ENCODE measurements at places on chromosomes 11 and 22. TPM values are rescaled to one million over a fixed set of nuclear protein-coding genes. Genes with fewer than 3 reads are reported as not detected.
A peak's percentile ranks its signal among the peaks of the same experiment; 100 is the strongest.

- H3K36me3 ChIP-seq = no peaks in the 10 kb centered on the region
- no peak overlapping the region for H3K27ac ChIP-seq
- no peaks in the 10 kb centered on the region for H3K4me1 ChIP-seq
- no peaks in the 10 kb centered on the region for H3K27me3 ChIP-seq
- no peak overlapping the region for H3K4me3 ChIP-seq
- no peak for DNase-seq
Observed at GRCh38 chr11:117752721-117753237, 44.2 kb downstream of the DSCAML1 start.

GRCh38 chr11:33861941-33862589 lies 29.8 kb downstream of the LMO2 start:
- H3K27me3 ChIP-seq = no peaks in the 10 kb centered on the region
- no peak for DNase-seq
- no peak overlapping the region for H3K4me3 ChIP-seq
- H3K27ac ChIP-seq = no peak overlapping the region
- peaks cover 14% of the 10 kb centered on the region for H3K36me3 ChIP-seq

- no peak overlapping the region for H3K4me3 ChIP-seq
- no peak for DNase-seq
- no peaks in the 10 kb centered on the region for H3K4me1 ChIP-seq
- H3K36me3 ChIP-seq = no peaks in the 10 kb centered on the region
Observed at GRCh38 chr11:131579932-131580387, 209.5 kb downstream of the NTM start.

DNA sequence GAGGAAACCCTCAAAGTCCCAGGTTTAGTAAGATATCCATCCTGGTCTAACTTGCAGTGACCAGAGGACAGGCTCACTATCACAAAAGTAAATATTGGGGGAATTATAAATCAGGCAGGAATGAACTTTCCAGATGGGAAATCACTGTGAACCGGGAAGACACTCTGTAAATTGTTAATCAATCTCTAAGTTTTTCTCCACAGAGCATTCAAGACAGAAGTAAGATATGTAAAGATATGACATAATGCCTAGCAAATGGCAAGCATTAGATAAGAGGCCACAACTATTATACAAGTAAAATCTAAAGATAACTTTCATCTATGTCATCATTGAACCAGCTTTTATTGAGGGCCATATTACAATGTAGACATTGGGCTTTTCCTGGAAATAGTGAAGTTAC lies 35.3 kb upstream of the LRRC4C start:
- no peaks in the 10 kb centered on the region for H3K27me3 ChIP-seq
- no peak overlapping the region for H3K4me3 ChIP-seq
- no peaks in the 10 kb centered on the region for H3K36me3 ChIP-seq
- no peak overlapping the region for H3K27ac ChIP-seq
- no peak for DNase-seq

DNA sequence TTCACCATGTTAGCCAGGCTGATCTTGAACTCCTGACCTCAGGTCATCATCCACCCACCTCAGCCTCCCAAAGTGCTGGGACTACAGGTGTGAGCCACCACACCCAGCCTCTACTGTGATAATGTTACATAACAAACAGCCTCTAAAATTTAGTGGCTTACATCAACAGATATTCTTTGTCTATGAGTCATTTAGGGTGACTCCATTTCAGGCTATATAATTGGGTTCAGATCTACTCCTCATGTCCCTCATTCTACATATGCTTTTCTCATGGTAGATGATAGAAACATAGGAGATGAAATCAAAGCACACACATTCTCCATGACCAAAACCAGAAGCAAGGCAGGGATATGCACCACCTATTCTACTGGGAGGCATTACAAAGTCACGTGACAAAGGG lies 72.7 kb downstream of the SIK2 start:
- peaks cover 26% of the 10 kb centered on the region for H3K36me3 ChIP-seq
- H3K27me3 ChIP-seq = no peaks in the 10 kb centered on the region
- H3K4me3 ChIP-seq = no peak overlapping the region
- H3K27ac ChIP-seq = no peak overlapping the region

- no peaks in the 10 kb centered on the region for H3K4me1 ChIP-seq
- DNase-seq = peak; percentile 27
- no peak overlapping the region for H3K27ac ChIP-seq
Observed at GRCh38 chr11:69834811-69835800, 15.9 kb upstream of the FGF3 start.

- no peaks in the 10 kb centered on the region for H3K36me3 ChIP-seq
- no peak overlapping the region for H3K27ac ChIP-seq
- DNase-seq = no peak
- H3K27me3 ChIP-seq = peaks cover 26% of the 10 kb centered on the region
Observed at GRCh38 chr11:61684870-61685616, 4.9 kb downstream of the DAGLA start.

GRCh38 chr11:858053-858761 lies 15.6 kb downstream of the TSPAN4 start:
- H3K36me3 ChIP-seq = peaks cover 12% of the 10 kb centered on the region
- no peak for DNase-seq
- H3K27ac ChIP-seq = no peak overlapping the region
- peaks cover 56% of the 10 kb centered on the region for H3K4me1 ChIP-seq

GRCh38 chr22:40008726-40009291 lies 14.1 kb downstream of the FAM83F start:
- peaks cover 67% of the 10 kb centered on the region for H3K4me1 ChIP-seq
- H3K4me3 ChIP-seq = no peak overlapping the region
- no peaks in the 10 kb centered on the region for H3K36me3 ChIP-seq
- DNase-seq = no peak
- peaks cover 16% of the 10 kb centered on the region for H3K27me3 ChIP-seq

DNA sequence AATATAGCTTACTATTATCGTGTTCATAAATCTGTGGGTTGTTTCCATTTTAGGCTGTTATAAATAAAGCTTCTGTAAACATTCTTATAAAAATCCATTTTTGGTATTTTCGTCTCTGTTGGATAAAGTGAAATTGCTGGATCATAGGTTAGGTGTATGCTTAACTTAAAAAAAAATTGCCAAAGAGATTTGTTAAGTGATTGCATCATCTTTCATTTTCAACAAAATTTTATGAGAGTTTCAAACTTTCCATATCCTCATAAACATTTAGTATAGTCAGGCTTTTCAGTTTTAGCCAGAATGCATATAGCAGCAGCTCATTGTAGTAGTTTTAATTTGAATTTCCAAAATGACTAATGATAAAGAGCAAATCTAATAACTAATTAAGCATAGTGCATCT lies 146.7 kb upstream of the CNTN5 start:
- no peaks in the 10 kb centered on the region for H3K36me3 ChIP-seq
- DNase-seq = no peak
- no peaks in the 10 kb centered on the region for H3K27me3 ChIP-seq
- H3K4me1 ChIP-seq = no peaks in the 10 kb centered on the region
- H3K27ac ChIP-seq = no peak overlapping the region
- H3K4me3 ChIP-seq = no peak overlapping the region

- H3K36me3 ChIP-seq = peaks cover 3% of the 10 kb centered on the region
- peak within 1 kb of the TSS; percentile 94 for H3K27ac ChIP-seq
- peak within 1 kb of the TSS; percentile 51 for H3K4me3 ChIP-seq
Observed at GRCh38 chr11:114295676-114296604, at the start of gene NNMT. Gene NNMT (plus strand): TSS chr11:114296399. CDS start chr11:114296557, 158 bp downstream.

- peak overlapping the region; percentile 92 for H3K27ac ChIP-seq
- H3K36me3 ChIP-seq = no peaks in the 10 kb centered on the region
- peak overlapping the region; percentile 96 for H3K4me3 ChIP-seq
- DNase-seq = peak; percentile 86
- peaks cover 35% of the 10 kb centered on the region for H3K4me1 ChIP-seq
Observed at GRCh38 chr11:95231881-95232605, 1.0 kb upstream of the SESN3 start.

DNA sequence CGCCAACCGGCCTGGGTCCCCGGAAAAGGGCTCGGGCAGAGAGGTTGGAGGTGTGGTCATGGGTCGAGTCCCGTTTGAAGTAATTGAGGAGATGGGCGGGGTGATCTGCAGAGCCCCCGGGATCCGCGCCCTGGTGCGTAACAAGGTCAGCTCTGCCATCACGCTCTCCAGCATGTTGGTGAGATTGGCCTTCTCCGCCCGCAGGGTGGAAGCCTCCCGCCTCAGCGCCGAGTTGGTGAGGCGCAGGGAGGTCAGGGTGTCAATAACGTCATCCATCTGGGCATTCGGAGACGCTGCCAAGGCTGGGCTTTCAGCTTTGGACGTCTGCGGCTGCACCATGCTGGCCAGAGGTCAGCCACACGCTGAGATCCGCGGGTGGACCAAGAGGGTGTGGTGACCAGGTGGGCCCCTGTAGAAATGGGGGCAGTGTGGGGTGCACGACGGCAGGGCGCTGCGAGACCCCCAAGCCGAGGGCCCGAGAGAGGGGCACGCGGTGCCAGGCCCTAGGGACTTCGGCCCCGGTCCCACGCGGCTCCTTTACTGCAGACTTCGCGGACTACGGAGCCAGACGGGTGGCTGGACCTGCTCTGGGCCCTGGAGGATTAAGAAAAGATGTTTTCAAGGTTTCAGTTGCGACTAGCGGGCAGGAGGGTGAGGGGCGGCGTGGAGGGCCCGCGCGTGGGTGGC lies 672 bp downstream of the RTL6 start:
- H3K4me1 ChIP-seq = peaks cover 16% of the 10 kb centered on the region
- no peaks in the 10 kb centered on the region for H3K36me3 ChIP-seq
- H3K27me3 ChIP-seq = no peaks in the 10 kb centered on the region
- H3K27ac ChIP-seq = peak overlapping the region; percentile 76
- no peak for DNase-seq

DNA sequence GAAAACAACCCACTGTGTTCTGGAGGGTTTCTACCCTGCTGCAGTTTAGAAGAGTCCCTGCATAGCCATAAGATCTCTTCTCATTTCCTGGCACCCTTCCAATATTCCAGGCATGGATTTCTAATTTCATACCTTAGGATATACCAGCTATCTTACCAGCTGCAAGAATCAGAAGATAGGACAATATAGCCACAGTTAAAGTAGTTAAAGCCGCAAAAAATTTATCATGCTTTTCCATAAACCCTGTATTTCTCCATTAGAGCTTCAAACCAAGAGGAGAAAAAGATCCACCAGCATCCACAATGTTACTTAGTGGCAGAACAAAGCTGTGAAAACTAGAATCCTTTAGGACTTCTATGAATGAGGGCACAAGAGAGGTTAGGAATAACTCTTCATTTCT lies 8.6 kb upstream of the OR56B1 start:
- no peak overlapping the region for H3K27ac ChIP-seq
- no peak overlapping the region for H3K4me3 ChIP-seq
- no peaks in the 10 kb centered on the region for H3K27me3 ChIP-seq
- H3K36me3 ChIP-seq = no peaks in the 10 kb centered on the region
- H3K4me1 ChIP-seq = no peaks in the 10 kb centered on the region
- no peak for DNase-seq

DNA sequence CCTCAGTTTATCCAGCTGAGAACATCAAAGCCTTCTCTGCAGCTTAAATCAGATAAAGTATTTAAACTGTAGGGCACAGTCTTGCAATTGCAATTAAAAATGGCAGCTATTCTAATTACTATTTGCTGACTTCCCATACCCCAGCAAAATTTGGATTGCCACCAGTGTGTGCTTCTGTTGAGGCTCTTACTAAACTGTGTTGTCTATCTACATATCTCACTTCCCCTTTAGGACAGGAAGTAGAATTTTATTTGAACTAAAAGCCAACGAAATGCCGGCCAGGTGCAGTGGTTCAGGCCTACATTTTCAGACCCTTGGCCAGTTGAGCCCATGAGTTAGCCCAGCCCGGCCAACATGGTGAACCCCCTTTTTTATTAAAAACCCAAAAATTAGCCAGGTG lies 7.1 kb downstream of the SAA4 start:
- H3K4me3 ChIP-seq = no peak overlapping the region
- H3K36me3 ChIP-seq = no peaks in the 10 kb centered on the region
- DNase-seq = no peak
- H3K27me3 ChIP-seq = no peaks in the 10 kb centered on the region
- no peak overlapping the region for H3K27ac ChIP-seq
- no peaks in the 10 kb centered on the region for H3K4me1 ChIP-seq

DNA sequence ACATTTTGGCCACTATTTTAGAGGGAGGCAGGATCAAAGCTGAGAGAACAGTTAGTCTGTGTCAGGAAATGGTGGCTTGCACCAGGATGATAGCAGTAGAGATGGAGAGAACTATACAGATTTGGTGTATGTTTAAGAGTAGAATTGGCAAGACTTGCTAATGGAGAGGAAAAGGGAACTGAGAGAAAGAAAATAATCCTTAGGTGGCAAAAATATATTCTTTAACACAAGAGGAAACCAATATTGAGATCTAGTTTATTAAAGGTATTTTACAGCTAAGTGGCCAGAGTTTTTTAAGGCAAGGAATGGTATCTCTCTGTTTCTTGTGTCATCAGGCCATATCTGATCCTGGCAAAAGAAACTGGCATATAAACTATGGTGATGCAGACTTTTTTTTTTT lies 278.8 kb downstream of the TMEM135 start:
- no peak overlapping the region for H3K4me3 ChIP-seq
- H3K4me1 ChIP-seq = no peaks in the 10 kb centered on the region
- H3K36me3 ChIP-seq = no peaks in the 10 kb centered on the region
- no peaks in the 10 kb centered on the region for H3K27me3 ChIP-seq
- no peak for DNase-seq

DNA sequence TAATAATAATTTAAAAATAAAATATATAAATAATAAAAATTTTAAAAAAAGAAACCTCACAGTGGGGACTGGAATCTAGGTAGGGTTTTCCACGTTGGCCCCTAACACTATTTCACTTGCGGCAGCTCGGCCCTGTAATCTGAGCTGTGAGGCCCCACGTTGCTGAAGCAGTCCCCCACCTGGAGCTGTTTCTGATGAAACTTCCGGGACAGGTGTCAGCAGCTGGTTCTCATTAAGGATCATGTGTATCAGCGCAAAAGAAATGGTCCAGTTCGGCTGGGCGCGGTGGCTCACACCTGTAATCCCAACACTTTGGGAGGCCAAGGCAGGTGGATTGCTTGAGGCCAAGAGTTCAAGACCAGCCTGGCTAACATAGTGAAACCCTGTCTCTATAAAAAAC lies 17.3 kb downstream of the RHOD start:
- no peaks in the 10 kb centered on the region for H3K27me3 ChIP-seq
- H3K4me3 ChIP-seq = no peak overlapping the region
- no peak overlapping the region for H3K27ac ChIP-seq
- peaks cover 23% of the 10 kb centered on the region for H3K4me1 ChIP-seq
- H3K36me3 ChIP-seq = no peaks in the 10 kb centered on the region
- DNase-seq = no peak

- H3K36me3 ChIP-seq = no peaks in the 10 kb centered on the region
- H3K27ac ChIP-seq = no peak overlapping the region
- peaks cover 5% of the 10 kb centered on the region for H3K27me3 ChIP-seq
- no peaks in the 10 kb centered on the region for H3K4me1 ChIP-seq
- no peak overlapping the region for H3K4me3 ChIP-seq
Observed at GRCh38 chr22:26199665-26200064, 30.4 kb downstream of the SEZ6L start.

- no peaks in the 10 kb centered on the region for H3K36me3 ChIP-seq
- DNase-seq = no peak
- peaks cover 7% of the 10 kb centered on the region for H3K4me1 ChIP-seq
- H3K27me3 ChIP-seq = no peaks in the 10 kb centered on the region
- no peak overlapping the region for H3K4me3 ChIP-seq
Observed at GRCh38 chr11:35878741-35879140, 65.1 kb upstream of the LDLRAD3 start.

KRTAP5-8 gene
- not detected for total RNA-seq

OR5A1 gene
- total RNA-seq = not detected

PGM2L1 gene
- total RNA-seq = 0.91 TPM

MUC5AC gene
- not detected for total RNA-seq

OR52E8 gene
- total RNA-seq = not detected

C11orf52 gene
- total RNA-seq = 9.6 TPM

MUC5B gene
- total RNA-seq = 0.08 TPM

HSPA8 gene
- total RNA-seq = 708 TPM

WT1 gene
- not detected for total RNA-seq

KRTAP5-11 gene
- 7.3 TPM for total RNA-seq

MPZL2 gene
- total RNA-seq = 58.3 TPM
